ENCODE measurements at places on chromosomes 3 and 15.

DNA sequence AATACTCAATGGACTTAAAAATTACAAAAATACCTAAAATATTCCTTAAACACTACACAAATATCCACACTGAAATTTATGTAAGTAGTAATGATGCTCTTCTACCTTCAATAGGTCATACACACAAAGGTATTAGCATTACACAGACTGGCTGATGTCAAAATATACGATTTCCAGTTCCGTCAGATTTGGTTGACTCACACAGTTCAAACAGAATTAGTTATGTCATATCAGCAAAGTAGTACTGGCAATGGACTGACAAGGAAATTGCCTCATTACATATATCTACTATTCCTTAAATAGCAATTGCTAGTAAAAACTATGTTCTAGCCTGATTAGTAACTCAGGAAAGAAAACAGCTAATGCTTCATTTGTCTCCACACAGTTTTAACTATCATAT, 70.8 kb downstream of the ADAM10 start:
- no peak for DNase-seq

DNA sequence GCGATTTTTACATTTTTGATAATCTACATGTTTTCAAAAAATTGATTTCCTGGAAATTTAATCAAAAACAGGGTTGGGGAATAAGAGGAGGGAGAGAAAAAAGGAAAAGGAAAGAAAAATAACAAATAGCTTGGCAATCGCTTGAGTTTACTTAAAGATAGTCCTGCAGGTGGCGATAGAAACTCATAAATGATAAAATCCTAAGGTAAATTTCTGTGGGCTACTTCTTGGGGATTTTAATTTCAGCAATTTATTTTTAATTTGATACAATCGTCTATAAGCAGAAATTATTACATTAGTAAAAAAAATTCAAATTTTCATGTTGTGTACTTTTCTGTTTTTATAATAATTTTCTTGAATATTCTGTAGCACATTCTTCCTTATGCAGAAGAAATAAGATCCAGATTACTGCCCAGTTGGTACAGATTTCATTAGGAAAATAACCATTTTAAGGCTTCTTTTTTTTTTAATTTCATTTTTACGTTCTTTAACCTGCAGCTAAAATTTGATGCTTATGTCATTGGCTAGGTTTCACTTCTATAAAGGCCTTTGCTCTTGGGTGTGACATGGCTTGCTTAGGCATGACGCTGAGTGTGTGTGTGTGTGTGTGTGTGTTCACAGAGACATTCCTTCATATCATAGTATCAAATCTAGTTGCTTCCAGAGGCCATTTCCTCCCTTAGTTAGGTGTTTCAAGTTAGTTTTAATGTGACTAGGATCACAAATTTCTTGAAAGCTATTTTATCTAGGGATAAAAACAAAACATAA, 181.8 kb downstream of the MCTP2 start:
- DNase-seq, result no peak

GRCh38 chr3:18892047-18892446, 256.3 kb upstream of the KCNH8 start:
- no peak for DNase-seq

- DNase-seq, result no peak
These were observed 98.9 kb upstream of the CHL1 start for GRCh38 chr3:97417-98258.

- no peak for DNase-seq
These were observed 476.0 kb downstream of the MFSD1 start for GRCh38 chr3:159277814-159278213.

GRCh38 chr3:81302045-81302444, 459.4 kb downstream of the GBE1 start:
- no peak for DNase-seq

DNA sequence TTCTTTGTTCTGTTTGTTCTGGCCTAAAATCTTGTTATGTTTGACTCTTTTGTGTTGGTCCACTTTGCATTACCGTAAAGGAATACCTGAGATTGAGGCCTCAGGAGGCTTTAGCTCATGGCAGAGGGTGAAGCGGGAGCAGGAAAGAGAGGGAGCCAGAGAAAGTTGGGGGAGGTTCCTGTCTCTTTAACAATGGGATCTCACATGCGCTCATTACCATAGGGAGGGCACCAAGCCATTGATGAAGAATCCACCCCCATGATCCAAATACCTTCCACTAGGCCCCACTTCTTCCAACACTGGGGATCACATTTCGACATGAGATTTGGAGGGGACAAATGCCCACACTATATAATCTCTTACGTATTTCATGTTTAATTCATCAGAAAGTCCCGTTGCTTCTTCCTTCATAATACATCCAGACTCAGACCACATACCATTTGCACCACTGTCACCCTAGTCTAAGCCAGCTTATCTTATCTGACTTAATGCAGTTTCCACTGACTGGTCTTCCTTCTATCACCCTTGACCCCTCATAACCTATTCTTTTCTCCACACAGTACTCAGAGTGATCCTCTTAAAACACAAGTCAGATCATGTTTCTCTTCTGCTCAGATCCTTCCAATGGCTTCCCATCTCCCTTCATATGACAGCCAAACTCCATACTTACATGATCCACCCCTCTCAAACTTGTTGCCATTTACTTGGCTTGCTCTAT, 13.5 kb downstream of the KBTBD8 start:
- no peak for DNase-seq

DNA sequence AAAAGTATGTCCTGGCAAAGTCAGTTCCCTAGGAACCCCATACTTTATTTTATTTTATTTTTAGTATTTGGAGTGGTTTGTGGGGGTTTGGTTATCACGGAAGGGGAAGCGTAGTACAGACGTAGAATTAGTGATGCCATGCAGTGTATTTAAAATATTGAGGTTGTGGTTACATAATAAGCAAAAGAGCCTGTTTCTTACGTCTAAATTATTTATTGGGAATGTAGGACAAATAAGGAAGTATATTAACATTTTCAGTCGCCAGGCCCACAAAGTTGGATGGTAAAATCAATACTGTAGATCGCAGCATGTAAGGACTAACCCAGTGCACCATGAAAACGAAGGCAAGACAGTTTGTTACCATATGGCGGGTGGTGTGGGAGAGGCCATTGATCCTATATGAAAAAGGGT, 558 bp downstream of the DTWD1 start:
- DNase-seq, result no peak

DNA sequence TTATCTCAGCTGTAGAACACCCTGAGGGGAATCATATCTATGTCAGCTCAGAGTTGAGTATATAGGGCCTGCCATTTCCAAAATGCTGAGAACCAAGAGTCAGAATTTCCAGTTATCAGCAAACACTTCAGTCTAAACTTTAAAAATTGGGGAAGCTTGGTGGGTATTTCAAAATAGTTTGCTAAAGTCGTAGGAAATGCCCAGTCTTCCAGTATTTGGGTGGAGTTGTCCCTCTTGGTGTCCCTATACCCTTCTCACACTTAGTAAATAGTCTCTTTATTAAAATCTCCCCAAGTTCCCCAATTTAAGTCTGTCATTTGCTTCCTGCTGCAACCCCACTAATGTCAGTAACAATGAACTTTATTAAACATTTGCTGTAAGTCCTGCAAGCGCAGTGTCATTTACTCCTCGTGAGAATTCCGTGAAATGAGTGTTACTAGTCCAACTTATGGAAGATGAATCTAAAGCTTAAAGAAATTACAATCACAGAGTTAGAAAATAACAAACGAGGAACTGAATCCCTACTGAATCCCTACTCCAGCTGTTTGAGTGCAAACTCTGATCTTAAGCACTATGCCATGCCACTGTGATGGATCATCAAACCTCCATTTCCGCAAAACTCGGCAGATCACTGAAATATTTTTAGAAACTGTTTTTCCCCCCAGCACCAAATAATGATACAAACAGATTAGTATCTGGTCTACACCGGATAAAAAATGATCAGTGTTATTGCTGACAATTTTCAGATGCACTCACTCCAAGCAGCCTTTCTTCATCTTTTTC, 341.7 kb upstream of the PROK2 start:
- no peak for DNase-seq

- no peak for DNase-seq
These were observed 23.9 kb upstream of the CEP152 start for GRCh38 chr15:48834756-48835155.

DNA sequence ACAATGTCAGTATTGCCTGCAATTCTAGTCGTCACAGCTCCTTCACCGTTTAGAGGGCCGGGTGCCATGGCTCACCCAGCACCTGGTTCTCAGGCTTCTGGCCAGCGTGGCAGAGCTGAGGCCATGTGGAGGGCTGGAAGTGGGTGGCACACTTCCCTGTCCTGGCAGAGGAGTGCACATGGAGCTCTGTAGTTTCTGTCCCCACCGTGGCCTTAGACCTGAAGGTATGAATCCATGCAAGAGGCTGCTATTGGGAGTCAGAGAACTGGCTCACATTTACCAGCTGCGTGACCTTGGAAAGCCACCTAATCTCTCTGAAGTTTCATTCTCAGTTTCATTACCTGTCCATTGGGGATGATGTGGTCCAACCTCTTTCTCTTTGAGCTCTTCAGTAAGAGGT, 22.2 kb downstream of the EPHB1 start:
- no peak for DNase-seq

- no peak for DNase-seq
These were observed 2.2 kb downstream of the EFHB start for GRCh38 chr3:19931767-19932188.
